Sigmoid colon (tissue), 7 donors: ENCODE measurements at places on chromosomes 7 and 10. TPM values are rescaled to one million over a fixed set of nuclear protein-coding genes. Genes with fewer than 3 reads are reported as not detected.

GRCh38 chr10:43204943-43205671, 61.8 kb downstream of the RASGEF1A start:
- peak; percentile 65 for DNase-seq

DNA sequence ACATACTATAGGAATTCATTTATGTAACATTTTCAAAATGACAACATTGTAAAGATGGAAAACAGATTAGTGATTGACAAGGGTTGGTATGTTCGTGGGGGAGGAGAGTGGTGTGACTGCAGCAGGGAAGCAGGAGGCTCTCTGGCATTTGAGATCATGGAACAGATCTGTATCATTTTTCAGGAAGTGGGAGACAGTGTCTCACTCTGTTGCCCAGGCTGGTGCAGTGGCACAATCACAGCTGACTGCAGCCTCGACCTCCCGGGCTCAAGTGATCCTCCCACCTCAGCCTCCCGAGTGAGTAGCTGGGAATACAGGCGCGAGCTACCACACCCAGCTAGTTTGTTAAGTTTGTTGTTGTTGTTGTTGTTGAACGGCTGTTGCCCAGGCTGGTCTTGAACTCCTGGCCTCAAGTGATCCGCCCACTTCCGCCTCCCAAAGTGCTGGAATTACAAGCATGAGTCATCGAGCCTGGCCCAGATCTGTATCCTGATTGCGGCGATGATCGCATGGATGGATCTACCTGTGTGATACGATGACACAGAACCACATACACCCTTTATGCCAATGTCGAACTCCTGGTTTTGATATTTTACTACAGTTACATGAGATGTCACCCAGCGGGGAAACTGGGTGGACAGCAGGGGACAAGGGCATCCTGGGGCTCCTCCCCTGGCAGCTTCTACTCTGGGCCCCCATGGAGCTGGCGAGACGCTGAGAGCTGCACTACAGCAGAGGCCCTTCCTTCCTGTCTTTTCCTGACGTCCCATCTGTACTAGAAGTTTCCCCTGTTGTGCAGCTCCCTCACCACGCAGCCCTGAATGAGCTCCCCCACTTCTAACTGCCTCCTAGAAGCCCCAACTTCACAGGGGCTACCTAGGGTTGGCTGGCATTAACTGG, 12.3 kb upstream of the CYTH3 start:
- DNase-seq: peak; percentile 56

- no peak for DNase-seq
These were observed 15.2 kb upstream of the ADRB1 start for GRCh38 chr10:114028425-114028824.

DNA sequence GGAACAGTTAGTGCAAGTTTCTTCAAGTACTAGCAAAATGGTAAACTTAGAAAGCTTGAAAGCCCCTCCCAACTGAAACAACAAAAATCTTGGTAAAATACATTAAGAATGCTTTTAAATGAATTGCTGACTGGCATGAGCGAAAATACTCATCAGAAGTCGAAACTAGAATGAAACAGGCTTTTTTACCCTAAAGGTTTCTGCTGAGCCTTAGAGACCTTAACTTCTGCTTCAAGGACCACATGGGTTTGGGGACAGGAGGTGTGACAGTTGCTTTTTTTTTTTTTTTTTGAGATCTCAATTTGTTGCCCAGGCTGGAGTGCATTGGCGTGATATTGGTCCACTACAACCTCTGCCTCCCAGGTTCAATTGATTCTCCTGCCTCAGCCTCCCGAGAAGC, 100.3 kb downstream of the MTPAP start:
- DNase-seq: no peak

- DNase-seq: no peak
These were observed 55.6 kb downstream of the ITPRID1 start for GRCh38 chr7:31569528-31569927.

DNA sequence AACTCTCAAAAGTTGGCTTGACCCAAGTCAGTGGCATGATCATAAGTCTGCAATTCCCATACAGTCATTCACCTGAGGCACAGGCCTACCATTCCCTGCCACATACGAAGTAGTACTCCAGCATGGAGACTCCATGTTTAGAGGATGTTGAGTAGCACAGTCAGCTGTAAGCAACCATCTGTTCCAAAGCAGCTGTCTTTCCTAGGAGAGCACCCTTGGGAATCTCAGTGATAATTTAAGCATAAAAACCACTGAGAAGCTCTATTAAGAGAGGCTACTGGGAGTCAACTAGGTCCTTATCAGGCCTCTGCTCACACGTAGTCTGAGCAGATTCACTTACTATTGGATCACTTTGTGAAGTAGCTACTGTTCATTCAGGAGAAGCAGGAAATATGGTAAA, 61.6 kb upstream of the UNC5B start:
- DNase-seq: no peak

GRCh38 chr10:132005147-132005546, 23.4 kb upstream of the BNIP3 start:
- DNase-seq: peak; percentile 44

GRCh38 chr10:72503241-72503640, 122.6 kb downstream of the MICU1 start:
- DNase-seq: no peak

Gene DCLRE1A
- 3.0 TPM for polyA plus RNA-seq

Gene ZNF32
- polyA plus RNA-seq: 21.9 TPM

Gene PRKG1
- polyA plus RNA-seq: 4.2 TPM
